Central memory CD4-positive, alpha-beta T cell (primary cell): ENCODE measurements at places on chromosomes 7 and 10.

GRCh38 chr10:93063977-93064660 lies 3.5 kb downstream of the CYP26C1 start:
- no peak for DNase-seq

GRCh38 chr10:44300666-44301649 lies 83.9 kb downstream of the CXCL12 start:
- no peak for DNase-seq

DNA sequence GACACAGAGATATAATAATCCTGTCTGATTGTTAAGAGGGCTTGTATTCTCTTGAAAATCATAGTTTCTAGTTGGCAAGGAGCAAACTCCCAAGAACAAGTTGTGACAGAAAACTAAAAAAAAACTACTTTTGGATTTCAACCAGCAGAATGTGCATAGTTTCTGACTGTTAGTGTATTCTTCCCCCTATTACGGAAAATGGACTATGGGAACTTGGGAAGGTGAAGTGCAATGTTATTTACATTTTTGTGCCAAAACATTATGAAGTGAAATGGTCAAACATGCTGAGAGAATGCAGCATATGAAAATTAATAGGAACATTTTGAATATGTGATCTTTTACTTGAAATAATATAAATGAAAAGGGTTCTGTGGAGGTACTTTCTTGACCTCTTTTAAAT lies 660.8 kb downstream of the SUGCT start:
- DNase-seq: no peak

GRCh38 chr10:38047666-38048065 lies 37.2 kb downstream of the ZNF33A start:
- DNase-seq: no peak

- DNase-seq: no peak
Observed at GRCh38 chr7:79872176-79872575, 262.5 kb upstream of the GNAI1 start.

DNA sequence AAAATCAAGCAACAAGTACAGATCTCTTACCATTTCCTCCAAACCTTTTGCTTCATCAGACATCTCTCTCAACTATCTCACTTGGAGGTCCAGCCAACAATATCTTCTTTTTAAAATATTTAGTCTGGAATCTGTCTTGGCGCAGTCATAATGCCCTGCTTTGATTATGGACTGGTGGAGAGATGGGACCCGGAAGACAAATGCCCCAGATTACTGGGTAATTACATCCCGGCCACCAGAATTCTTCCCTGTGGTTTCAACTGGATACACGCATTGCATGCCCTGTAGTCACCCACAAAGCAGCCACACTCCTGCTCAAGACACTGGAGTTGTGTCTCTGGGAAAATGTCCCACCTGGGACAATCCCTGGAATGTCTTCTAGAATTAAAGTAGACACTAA lies 65.5 kb downstream of the BPGM start:
- no peak for DNase-seq

GRCh38 chr10:62096256-62096933 lies 172.2 kb downstream of the RTKN2 start:
- DNase-seq: no peak

- peak; percentile 24 for DNase-seq
Observed at GRCh38 chr7:152145853-152146466, 120.5 kb downstream of the GALNT11 start.

- DNase-seq: no peak
Observed at GRCh38 chr7:45973725-45974532, 52.9 kb upstream of the IGFBP3 start.

- DNase-seq: no peak
Observed at GRCh38 chr7:36652431-36652830, 71.9 kb downstream of the AOAH start.

- no peak for DNase-seq
Observed at GRCh38 chr7:127550247-127550646, 35.1 kb downstream of the GCC1 start.

DNA sequence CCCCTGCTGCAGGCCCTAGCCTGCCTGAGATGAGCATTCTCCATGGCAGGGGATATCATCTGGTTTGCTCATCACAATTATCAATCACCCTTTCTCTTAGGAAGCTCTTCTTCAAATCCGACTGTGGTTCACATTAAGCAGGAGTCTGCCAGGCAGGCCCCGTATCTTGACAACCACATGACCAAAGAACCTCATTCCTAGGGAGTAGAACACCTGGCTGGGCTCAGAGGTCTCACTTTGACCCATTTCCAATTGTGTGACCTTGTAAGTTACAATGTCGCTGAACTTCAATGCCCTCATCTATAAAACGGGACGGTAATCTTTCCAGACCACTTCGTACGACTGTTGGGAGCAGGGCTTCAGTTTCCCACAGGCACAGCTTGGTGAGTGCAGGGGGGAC lies 156.4 kb upstream of the PCBD1 start:
- DNase-seq: no peak

DNA sequence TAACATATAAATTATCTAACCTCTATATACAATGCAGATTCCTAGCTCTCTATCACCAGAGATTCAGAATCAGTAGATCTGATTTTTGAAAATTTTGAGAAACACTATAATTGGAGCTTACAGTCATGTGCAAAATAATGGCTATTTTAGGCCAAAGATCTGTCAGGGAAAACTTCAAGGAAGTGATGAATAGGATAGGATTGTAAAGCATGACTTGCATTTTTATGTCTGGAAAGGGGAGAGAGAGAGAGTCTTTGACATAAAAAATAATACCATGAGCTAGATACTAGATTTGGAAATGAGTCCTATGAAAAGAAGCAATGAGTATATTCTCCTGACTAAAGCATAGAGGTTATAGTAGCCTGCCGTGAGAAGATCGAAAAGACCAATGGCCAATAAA lies 181.1 kb downstream of the SDHAF3 start:
- no peak for DNase-seq

DNA sequence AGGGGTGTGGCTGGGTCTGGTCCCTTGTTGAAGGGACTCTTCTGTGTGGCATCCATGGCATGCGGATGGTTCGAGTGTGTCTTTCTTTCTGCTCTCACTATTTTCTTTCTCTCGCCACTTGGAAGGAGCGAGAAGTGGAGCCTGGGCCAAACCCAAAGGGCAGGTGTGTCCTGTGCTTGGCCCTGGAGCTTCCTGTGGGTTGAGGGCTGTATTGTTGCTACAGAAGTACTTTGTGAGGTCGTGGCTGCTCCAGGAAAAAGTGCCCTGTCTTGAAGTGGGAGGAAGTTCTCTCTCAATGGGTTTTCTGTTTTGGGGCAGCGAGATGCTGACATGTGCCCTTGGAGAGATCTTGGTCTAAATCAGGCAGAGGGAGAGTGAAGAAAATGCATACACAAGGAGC lies 72.0 kb downstream of the DOCK1 start:
- no peak for DNase-seq
